T-helper 1 cell (primary cell): ENCODE measurements at places on chromosomes 4 and X.

GRCh38 chr4:102543030-102543928 lies 42.1 kb downstream of the NFKB1 start:
- DNase-seq = no peak

DNA sequence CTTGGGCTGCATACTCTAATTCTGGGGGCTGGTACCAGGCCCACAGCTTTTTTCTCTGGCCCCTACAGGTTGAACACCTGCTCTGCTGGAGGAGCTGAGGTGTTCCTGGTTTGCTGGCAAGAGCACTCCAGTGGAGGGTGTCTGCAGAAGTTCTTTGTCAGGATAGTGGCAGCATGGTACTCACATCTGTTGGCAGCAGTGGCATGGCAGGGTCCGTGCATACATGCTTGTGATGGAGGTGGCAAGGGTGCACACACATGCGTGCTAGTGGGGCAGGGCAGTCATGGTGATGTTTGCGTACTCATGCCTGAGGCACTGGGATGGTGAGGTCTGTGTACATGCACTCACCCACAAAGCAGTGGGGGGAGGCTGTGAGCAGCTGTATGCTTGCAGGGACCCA lies 235.5 kb upstream of the KLF8 start:
- no peak for DNase-seq

DNA sequence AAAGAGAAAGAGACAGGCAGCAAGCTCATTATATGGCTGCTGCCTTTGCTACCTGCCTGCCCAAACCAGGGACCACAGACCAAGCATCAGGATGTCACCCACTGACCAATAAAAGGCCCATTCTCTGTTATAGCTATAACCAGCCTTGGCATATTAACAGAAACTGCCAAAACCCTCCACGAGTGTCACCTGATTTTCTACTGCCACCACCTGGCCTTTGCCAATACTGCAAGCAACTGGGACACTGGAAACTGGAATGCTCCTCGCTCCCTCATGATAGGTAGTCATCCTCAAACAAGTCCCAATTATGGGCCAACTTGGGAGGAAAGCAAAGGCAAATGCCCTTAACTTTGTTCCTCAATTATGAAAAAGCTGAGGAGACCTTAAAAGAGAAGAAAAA lies 76.0 kb downstream of the SPIN4 start:
- peak; percentile 0 for DNase-seq

DNA sequence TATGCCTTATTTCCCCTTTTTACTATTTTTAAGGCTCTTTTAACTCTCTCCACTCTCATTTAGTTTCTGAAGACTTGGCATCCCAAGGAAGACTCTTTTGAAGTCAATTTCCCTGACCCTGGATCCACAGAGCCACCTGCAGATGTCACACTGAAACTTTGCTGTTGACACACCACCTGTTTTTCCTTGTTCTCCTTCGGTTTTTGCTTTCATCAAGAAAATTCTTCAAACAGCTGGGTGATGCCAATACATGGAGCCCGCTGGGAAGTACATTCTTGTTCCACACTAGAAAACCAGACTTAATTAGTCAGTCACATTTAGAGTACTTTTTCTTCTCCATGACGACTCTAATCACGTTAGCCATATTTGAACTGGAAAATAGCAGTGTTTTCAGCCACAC lies 293.9 kb downstream of the PDGFC start:
- DNase-seq = no peak

DNA sequence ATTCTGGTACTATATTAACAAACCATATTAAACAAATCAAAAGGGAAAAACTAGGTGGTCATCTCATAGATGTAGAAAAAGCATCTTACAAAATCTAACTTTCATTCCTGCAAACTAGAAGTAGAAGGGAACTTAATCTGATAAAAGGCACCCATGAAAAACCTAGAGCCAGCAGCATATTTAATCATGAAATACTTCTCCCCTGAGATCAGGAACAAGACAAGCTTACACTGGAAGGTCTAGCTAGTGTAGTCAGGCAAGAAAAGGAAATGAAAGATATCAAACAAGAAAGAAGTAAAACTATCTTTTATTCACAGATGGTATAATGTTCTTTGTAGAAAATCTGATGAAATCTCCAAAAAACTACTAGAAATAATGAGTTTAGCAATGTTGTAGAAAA lies 41.2 kb downstream of the ATP10D start:
- no peak for DNase-seq

GRCh38 chr4:24745172-24745895 lies 50.0 kb upstream of the SOD3 start:
- DNase-seq = no peak

DNA sequence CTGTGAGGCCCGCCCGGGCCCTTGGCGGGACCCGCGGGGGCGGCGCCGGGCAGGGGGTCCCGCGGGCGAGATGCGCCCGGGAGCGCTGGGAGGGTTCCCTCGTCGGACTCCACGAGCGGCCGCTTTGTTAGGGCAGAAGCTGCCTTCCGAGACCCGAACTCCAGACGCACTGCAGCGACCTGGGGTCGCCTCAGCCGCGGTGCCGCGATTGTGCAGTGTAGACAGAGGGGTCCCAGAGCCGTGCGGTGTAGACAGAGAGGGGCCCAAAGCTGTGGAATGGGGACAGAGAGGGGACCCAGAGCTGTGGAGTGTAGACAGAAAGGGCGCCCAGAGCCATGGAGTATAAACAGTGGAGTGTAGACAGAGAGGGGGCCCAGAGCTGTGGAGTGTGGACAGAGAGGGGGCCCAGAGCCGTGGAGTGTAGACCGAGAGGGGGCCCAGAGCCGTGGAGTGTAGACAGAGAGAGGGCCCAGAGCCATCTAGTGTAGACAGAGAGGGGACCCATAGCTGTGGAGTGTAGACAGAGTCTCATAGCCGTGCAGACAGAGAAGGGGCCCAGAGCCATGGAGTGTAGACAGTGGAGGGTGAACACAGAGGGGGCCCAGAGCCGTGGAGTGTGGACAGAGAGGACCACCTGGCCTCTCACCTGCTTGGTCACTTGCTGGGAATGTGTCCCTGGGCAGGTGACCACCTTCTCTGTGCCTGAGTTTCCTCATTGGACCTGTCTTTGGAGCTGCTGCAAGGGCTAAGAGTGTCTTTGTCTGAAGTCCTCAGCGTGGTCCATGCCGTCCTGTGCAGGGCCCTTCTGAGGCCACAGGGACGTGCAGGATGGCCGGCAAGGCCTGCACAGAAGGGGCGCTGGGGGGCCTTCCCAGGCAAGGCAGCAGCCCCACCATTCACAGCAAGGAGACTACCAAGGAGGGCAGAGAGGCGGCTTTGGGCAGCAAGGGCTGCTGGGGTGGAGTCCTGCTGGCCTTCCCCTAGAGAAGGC lies 875 bp downstream of the RGS12 start:
- DNase-seq = no peak

- DNase-seq = no peak
Measured at GRCh38 chr4:140300271-140300970, 73.0 kb upstream of the SCOC start.

DNA sequence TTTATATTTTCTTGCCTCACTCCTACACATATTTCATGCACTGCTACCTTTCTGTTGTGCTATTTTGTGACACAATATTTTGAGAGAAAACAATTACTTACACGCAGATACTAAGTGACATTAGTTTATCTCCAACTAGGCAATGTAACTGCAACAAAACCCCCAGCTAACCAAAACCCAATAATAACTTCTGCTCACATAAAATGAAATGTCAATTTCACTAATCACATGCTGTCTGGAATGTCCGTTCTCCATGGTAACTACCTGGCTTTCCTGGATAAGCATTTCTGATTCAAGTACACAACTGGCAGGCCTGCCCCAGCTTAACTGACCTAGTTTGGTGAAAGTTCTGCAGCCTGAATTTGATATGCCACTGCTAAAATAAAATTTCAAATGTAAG lies 313.5 kb downstream of the TMA16 start:
- no peak for DNase-seq

GRCh38 chr4:188573104-188573503 lies 433.9 kb downstream of the TRIML1 start:
- no peak for DNase-seq

DNA sequence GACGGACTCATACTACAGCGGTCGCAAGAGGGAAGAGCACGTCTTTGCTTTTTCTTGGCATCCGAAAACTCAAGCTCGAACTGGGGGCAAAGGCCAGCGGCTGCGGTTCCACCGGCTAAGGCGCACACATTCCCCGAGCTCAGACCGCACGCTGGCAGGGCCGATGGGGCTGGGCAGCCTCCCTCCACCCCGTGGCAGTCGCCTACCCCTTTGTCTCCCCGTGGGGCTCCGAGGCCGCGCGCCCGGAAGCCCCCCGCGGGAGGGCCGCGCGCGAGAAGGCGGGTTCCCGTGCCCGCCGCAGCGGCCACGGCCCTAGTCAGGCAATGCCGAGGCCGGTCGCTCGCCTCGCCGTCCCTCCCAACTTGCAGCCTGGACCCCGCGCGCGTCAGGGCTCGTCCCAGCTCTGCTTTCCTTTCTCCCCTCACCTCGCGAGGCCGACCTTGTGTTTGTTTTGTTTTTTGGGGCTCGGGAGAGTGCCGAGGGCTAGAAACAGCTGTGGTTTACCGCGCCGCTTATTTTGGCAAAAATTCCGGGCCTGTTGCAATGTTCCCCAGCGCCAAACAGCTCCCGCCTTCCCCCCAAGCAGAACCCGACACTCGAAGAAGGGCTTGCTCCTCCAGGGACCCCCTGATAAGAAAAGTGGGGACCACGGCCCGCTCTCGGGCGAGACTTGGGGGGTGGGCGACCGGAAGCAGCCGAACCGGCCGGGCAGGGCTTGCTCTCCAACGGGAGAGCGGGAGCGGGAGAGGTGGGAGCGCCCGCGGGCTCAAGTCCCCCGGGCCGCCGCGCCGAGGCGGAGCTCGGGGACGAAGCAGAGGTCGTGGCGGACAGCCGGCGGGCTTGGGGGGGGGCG lies 561 bp upstream of the N4BP2 start:
- peak; percentile 44 for DNase-seq

- peak; percentile 7 for DNase-seq
Measured at GRCh38 chr4:107931775-107932321, 499 bp downstream of the CYP2U1 start.

DNA sequence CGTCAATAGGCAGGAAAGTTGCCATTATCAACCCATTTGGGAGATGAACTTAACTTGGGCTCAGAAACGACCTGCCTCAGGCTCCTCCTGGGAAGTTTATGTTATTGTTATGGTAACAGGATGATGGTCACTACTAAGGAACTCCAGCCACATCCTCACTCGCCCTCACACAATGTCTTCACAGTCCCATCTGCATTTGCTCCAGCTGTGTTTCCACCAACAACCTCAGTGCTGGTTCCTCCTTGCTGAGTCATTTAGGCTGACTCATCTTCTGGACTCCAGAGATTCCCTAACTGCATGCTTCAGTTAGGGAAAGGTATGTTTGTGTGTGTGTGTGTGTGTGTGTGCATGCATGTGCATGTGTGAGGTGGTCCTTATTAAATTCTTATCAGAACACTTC lies 293.4 kb upstream of the BOD1L1 start:
- no peak for DNase-seq

DNA sequence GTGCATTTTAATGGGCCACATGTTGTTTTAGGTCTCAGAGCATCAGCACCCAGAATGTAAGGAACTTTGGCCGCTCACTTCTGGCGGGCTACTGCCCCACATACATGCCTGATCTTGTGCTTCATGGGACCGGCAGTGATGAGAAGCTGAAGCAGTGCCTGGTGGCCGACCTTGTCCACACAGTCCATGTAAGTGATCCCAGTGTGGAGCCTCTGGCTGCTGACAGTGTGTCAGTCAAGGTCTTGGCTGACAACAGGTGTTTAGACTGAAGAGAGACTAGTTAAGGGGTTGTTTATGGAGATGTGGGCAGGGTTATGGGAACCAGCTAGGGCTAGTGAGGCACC lies 101.4 kb downstream of the FNIP2 start:
- DNase-seq = no peak

GRCh38 chr4:7539659-7540058 lies 104.9 kb upstream of the PSAPL1 start:
- peak; percentile 49 for DNase-seq

DNA sequence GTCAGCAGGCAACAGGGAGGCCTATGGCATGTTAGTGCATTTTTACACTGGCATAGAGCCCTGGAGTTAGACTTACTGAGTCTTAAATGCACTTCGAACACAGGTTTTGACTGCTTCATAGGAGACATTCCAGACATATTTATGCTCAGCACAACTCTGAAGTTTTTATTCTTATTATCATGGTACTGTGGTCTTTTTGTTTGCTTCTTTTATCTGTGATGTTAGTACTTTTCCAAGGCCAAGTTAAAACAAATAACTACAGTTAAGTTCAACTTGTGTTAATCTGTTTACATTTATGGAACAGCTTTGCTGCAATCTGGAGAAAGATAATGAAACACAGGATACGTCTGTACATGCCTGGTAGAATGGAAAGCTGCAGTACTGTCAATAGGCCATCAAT lies 76.5 kb downstream of the COL4A5 start:
- no peak for DNase-seq

DNA sequence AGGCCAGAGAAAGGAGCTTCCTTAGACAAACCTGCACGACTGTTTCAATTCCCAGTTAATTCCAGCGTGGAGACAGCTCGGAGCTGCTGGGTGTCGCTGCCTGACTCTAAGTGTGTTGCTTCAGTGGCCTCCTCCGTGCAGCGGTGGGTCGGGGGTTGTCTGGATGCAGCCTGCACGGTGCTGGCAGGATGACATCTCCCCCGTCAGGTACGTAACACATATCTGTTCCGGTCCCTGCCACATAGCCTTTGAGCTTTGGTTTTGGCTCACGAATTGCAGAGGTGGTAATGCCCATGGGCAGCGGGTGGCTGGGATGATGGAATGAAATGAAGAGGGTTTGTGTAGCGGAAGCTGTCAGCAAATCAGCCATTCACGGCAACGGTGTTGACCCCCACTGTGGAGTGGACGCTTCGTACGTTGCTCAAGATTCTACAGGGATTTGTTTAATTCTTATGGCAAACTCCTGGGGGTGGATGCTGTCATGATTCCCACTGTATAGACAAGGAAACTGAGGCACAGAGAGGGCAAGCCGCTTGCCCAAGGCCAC lies 33.7 kb upstream of the HMX1 start:
- no peak for DNase-seq

- DNase-seq = no peak
Measured at GRCh38 chrX:24168807-24169206, 19.3 kb downstream of the ZFX start.

DNA sequence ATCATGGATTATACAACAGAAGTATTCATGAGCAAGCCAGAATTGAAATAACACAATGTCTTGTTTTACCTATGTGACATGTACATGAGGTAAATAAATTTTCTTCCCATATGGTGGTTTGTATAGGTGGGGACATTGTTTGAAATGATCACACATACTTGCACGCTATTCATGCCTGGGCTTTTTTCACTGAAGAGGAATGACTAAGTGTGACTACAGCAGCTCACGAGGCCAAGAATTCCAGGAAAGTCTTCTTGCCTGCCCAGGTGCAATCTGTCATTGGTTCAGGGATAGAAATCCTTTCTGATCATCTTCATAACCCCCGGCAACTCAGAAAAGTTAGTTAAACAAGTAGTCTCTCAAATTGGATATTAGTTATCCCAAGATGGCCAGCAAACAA lies 36.3 kb upstream of the AREG start:
- no peak for DNase-seq

DNA sequence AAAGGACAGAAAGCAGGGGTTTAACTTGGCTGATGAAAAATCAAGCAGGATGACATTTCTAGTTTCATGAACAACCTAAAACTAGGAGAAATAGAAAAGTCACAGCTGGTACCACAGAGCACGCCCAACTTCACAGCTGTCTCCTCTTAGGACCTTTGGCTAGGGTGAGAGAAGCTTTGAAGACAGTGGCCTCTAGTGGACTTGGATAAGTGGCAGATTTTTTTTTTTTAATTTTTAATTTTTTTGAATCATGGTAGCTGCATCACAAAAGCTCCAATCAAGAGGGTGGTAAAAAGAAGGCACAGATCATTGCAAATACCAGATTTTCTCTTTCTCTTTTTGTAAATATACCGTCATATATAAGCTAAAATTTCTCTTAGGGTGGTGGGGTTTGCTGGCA lies 20.2 kb upstream of the MAP3K15 start:
- no peak for DNase-seq
